AG08395 (cell line): ENCODE measurements at places on chromosomes 6 and 20.

DNA sequence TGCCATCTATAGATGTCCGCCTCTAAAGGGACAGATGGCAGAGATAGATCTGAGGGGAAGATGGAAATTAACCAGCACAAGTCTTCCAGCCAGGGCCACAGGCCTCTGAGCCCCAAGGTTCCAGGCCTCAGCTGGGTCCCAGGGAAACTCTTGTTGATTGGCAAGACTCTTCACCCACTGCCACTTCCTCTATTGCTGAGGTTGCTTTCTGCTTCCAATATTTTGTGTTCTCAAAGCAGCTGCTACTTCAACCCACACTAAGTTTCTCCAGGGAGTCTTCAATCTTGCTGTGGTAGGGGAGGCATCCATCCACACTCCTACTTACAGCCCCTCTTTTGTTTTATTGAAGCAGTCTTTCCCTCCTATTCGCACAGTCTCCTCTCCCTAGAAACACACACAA, 36.4 kb upstream of the SASH1 start:
- DNase-seq, result no peak

- no peak for DNase-seq
These were observed 2.8 kb upstream of the LIME1 start for GRCh38 chr20:63733579-63734081.

DNA sequence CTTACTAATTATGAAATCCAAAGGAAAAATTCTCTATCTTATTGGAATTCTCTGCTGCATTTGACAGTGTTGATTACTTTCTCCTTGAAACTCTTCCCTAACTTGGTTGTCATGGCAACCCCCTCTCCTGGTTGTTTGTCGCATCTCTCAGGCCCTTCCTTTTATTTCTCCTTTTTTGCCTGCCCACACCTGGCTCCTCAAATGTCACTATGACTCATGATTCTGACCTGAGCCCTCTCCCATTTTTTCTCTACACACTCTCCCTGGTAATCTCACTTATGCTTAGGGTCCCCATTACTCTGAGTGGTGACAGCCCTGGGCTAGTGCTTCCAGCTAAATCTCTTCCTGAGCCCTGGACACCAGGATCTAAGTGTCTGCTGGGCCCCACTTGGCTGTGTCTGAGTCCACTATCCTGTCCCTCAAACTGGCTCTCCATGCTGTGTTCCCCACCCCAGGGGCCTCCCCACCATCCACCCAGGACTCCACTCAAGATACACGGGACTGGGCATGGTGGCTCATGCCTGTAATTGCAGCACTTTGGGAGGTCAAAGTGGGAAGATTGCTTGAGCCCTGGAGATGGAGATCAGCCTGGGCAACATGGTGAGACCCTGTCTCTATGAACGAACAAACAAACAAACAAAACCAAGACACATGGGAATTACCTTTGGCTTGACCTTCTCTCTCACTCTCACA, 16.5 kb upstream of the NNAT start:
- DNase-seq, result no peak

GRCh38 chr6:10030942-10031537, 383.8 kb downstream of the TFAP2A start:
- peak; percentile 3 for DNase-seq

- DNase-seq, result no peak
These were observed 8.9 kb downstream of the GFOD1 start for GRCh38 chr6:13478525-13478966.

GRCh38 chr6:25052181-25052580, 116.4 kb upstream of the RIPOR2 start:
- DNase-seq, result no peak

- no peak for DNase-seq
These were observed 19.4 kb downstream of the SAMD3 start for GRCh38 chr6:130203370-130203769.

DNA sequence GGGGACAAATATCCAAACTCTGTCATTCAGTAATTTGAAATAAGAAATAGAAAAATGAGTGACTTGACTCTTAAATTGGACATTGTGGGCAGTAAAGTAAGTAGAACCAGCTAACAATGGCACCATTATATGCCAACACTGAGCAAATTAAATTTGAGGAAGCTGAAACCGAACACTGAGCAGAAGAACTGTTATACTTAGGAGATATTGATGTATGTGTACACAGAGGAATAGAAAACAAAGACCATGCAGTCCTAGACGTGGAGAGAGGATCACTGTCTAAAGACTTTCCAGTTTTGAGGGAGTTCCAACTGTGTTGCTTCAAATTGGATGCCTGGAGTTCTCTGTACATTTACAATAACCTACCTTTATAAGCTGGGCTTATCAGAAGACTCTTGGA, 427.0 kb upstream of the EYS start:
- no peak for DNase-seq

- peak; percentile 16 for DNase-seq
These were observed 221.2 kb downstream of the FNDC1 start for GRCh38 chr6:159390381-159390780.
